ENCODE measurements at places on chromosomes 5 and 9. TPM values are rescaled to one million over a fixed set of nuclear protein-coding genes. Genes with fewer than 3 reads are reported as not detected.

- DNase-seq = peak; percentile 52
Observed at GRCh38 chr5:17218353-17219005, 1.0 kb downstream of the BASP1 start.

GRCh38 chr5:1026700-1027621, 18.4 kb downstream of the NKD2 start:
- no peak for DNase-seq

- DNase-seq = no peak
Observed at GRCh38 chr9:9045072-9045471, 1245.5 kb upstream of the DMAC1 start.

DNA sequence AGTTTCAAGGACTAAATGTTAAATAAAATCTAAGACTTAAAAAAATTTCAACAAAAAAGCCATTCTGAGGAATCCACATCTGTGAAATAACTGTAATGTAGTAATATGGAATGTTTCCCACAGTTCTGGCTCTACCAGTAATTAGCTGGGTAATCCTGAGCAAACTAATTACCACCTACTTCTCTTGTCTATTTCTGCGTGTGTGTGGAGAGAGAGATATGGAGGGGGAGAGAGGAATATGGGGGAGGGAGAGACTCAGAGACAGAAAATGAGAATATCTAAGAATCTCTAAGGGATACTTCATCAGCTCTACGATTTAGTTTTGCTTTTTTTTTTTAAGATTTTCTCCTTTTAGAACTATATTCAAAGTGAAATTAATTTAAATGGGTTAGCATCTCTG, 28.0 kb downstream of the TBCA start:
- DNase-seq = no peak

GRCh38 chr5:11903614-11904264, 507 bp downstream of the CTNND2 start:
- no peak for DNase-seq

DNA sequence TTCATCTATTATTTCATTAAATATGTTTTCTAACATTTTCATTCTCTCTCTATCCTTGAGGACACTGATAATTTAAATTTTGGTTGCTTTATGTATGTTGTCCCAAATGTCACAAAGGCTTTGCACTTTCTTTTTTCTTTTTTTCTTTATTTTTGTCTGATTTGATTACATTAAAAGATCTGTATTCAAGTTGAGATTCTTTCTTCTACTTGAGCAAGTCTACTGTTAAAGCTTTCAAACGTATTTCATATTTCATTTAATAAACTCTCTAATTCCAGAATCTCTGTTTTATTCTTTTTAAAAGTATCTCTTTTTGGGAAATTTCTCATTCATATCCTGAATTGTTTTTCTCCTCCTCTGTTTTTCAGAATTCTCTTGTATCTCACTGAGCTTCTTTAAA, 106.5 kb downstream of the GNA14 start:
- no peak for DNase-seq

GRCh38 chr9:130172858-130173665, 858 bp downstream of the NCS1 start:
- DNase-seq = no peak

- no peak for DNase-seq
Observed at GRCh38 chr9:83701286-83701685, 6.5 kb downstream of the UBQLN1 start.

GRCh38 chr5:170571875-170572852, 68.3 kb downstream of the KCNIP1 start:
- DNase-seq = no peak

GRCh38 chr9:127711831-127712274, 3.6 kb downstream of the PTRH1 start:
- no peak for DNase-seq

DNA sequence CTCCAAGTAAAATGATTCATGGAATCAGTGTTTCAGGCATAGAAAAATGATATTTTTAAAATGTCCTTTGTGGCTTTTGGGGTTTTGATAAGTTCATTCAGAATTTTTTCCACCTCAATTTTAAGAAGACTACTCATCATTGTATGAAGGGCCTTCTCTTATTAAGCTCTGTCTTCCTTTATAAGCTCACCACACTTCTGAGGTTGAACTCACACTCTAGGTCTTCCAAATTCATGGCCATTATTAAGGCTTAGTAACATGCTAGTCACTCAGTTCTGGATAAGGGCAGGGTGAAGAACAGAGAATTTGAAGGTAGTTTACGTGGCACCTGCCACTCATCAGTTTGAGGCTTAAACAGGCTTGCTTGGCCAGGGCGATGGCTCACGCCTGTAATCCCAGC, 4.2 kb downstream of the MELK start:
- DNase-seq = no peak

GRCh38 chr9:2255128-2255527, 240.0 kb downstream of the SMARCA2 start:
- DNase-seq = no peak

DNA sequence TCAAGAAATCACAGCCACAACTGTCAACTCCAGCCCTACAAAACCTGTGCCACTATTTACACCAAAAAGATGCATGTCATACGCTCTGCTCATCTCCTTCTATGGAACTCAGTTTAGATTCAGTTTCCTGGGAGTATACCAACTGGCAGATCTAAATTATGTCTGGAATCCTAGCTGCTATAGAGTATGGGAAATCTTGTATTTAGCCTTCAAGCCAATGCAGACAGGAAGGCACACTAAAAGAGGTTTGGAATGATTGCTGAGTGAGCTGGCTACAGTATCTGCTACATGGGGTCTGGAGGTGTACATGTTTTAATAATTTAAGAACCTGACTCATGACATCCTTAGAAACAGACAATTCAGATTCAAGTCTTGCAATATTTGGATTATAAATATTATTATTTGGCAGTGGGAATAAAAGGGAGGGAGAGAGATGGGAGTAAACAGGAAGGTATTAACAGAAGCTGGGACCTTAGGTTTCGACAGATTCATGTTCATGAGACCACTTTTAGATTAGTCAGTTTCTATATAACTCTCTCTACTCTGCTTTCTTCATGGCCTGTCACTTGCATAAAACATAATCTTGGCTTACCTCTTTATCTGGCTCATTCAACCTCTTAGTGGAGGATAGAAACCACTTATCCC, 178.8 kb upstream of the HAPLN1 start:
- DNase-seq = no peak

- no peak for DNase-seq
Observed at GRCh38 chr5:87850843-87851242, 417.8 kb downstream of the TMEM161B start.

DNA sequence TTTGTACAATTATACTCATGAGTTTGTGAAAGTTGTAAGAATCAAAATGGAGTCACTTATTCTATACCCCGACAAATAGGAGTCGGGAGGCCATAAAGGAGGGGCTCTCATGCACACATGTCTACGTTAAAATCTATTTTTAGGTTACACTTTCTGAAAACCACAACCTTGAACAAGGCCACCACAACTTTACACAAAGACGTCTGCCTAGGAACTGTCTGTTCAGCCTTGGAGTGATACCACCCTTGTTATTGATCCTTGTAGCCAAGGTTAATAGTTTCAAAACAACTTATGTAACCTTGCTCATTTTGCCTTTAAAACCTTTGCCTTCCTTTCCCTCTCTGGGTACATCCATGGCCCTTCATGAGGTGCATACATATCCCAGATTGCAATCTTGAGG, 4.1 kb upstream of the NDFIP1 start:
- no peak for DNase-seq

GRCh38 chr5:62284946-62285891, 20.8 kb upstream of the KIF2A start:
- DNase-seq = no peak

Gene HTR4
- not detected for total RNA-seq

Gene PCDHGB3
- 3.2 TPM for total RNA-seq

Gene DND1
- 2.7 TPM for total RNA-seq

Gene SH3GL2
- 1.2 TPM for total RNA-seq

Gene KCNT1
- total RNA-seq = 0.83 TPM

Gene PPP3R2
- not detected for total RNA-seq

Gene SPDL1
- 10.4 TPM for total RNA-seq

Gene MOB3B
- 9.4 TPM for total RNA-seq
